Brain pericyte (primary cell): ENCODE measurements at places on chromosomes 5 and 9.

GRCh38 chr9:33177639-33178038 is 10.5 kb upstream of the B4GALT1 start:
- no peak for DNase-seq

DNA sequence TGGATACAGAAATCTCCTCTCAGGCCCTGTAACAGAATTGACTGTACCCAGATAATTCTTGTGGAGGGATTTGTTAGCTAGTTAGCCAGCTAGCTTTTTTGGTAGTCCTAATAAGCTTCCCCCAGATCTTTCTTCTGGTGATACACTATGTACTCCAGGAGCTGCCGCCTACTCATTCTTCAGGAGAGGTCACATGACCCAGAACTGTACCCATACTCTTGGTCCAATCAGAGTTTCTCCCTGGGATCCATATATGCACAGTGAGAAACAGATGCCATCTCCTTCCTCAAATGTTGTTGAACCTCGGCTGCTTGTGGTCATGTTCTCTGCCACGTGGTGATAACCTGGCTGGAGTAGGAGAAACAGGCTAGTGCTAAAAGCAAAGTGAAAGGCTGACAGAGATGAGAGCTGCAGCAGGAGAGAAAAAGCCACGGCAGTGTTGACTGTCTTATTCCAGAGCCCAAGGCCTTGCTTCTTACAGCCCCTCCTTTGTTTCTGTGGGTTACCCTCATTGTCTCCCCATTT is 123.0 kb upstream of the RFX3 start:
- no peak for DNase-seq

- no peak for DNase-seq
Measured at GRCh38 chr9:121344184-121344583, 25.9 kb downstream of the STOM start.

DNA sequence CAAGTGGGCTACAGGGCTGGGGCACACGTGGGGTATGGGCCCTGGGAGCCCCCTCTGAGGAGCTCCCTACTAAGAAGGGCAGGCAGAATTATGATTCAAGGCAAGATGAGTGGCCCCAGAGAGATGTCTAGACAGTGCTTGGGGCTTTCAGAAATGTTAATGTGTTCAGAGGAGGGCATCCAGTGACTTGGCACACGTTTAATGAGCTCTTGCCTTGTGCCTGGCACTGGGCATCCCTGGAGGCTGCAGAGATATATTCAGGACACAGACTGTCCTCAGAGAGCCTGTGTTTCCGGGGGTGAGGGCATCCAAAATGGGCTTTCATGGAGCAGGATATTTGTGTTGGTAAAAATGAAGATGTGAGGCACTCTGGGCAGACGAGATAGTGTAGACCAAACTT is 25.4 kb upstream of the DAB2IP start:
- no peak for DNase-seq

DNA sequence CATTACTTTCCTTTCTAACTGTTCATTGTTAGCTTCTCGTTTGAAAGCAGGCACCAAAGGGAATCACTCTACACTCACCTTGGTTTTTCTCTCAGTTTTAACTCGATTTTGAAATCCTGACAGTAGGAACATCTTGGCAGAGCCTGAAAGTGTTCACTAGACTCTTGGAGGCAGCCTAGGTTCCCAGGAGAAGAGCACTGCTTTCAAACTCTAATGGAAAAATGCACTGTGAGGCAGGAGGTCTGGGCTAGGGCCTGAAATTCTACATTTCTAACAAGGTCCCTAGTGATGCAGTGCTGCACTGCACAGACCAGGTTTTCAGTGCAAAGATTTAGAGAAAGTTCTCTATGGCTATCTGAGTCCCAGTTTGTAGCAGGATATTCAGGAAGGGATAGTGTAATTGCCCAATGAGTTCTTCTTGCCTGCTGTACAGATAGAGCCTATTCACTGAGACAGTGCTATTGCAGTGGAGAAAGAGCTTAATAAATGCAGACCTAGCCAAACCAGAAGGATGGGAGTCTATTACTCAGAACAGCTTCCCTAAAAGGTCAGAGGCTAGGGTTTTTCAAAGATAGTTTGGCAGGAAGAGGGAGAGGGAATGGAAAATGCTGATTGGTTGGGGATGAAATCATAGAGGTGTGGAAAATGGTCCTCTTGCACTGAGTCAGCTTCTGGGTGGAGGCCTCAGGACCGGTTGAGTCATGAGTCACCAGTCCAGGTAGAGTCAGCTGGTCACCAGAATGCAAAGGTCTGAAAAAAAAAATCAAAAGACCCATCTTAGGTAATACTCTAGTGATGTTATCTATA is 153.9 kb downstream of the GPBP1 start:
- no peak for DNase-seq

GRCh38 chr9:4077499-4078102 is 222.3 kb downstream of the GLIS3 start:
- DNase-seq = peak; percentile 38

GRCh38 chr9:136230365-136230764 is 15.2 kb downstream of the QSOX2 start:
- no peak for DNase-seq

DNA sequence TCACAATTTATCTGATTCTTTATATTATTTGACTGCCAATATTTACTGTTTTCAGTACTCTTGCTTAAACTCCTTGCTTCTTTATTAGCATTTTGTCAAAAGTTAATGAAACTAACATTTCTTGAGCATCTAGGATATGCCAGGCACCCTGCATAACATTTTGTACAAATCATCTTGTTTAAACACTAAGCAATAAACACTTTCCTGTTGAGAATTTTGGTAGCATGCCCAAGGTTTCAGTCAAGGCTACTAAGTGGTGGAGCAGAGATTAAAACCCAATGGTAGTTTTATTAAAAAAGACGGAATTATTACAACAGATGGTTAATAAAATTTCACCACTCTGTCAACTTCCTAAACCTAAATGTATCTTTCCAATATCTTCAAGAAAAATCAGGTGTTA is 43.2 kb downstream of the SKIC3 start:
- DNase-seq = no peak

DNA sequence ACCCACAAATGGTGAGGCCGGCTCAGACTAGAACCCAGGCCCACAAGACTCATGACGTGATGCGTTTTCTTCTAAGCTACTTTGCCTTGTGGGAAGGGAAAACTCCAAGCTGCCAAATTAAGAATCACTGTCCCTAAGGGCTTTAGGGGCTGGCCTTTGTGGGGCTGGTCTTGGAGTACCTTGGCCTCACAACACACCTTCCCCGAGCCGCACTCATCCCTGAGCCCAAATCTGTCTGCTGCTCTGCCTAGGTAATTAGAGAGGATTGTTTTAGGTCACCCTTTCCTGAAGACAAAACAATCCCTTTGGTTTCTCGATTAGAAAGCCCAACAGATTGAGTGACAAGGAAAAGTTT is 137.3 kb downstream of the SEMA6A start:
- no peak for DNase-seq

DNA sequence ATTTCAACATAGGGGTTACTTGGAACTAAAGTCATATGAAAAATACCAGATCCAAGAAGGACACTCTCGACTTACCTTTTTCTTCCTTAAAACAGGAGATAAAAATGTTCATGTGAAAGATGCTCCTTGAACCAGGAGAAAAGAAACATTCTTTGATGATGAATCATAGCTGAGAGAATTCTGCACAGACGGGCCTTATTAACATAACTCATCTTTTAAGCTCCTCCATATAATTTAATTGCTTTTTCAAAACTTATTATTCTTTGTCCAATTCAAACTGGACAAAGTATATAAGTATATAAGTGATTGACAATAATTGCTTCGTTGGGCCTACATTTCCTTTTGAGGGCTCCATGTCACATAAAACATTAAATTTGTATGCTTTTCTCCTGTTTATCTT is 945.2 kb upstream of the C9orf72 start:
- no peak for DNase-seq

DNA sequence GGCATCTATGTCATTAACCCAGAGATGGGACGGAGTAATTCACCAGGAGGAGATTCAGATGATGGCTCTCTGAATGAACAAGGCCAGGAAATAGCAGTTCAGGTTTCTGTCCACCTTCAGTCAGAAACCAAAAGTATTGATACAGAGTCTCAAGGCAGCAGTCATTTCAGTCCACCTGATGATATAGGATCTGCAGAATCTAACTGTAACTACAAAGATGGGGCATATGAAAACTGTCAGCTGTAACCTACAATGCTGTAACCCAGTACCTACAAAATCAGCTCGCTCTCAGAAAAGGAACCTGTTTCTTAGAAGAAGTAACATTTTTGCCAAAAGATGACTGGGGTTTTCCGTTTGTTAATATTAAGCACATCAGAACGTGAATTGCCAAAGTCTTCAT is 14.7 kb downstream of the MFAP3 start:
- DNase-seq = no peak

- no peak for DNase-seq
Measured at GRCh38 chr9:110986529-110986928, 51.7 kb downstream of the LPAR1 start.

- no peak for DNase-seq
Measured at GRCh38 chr5:167780177-167780576, 511.3 kb upstream of the WWC1 start.

GRCh38 chr9:106130374-106130773 is 436.0 kb downstream of the TMEM38B start:
- no peak for DNase-seq

GRCh38 chr9:106643211-106643930 is 219.6 kb upstream of the ZNF462 start:
- no peak for DNase-seq

- no peak for DNase-seq
Measured at GRCh38 chr5:83321483-83322055, 150.0 kb upstream of the VCAN start.

DNA sequence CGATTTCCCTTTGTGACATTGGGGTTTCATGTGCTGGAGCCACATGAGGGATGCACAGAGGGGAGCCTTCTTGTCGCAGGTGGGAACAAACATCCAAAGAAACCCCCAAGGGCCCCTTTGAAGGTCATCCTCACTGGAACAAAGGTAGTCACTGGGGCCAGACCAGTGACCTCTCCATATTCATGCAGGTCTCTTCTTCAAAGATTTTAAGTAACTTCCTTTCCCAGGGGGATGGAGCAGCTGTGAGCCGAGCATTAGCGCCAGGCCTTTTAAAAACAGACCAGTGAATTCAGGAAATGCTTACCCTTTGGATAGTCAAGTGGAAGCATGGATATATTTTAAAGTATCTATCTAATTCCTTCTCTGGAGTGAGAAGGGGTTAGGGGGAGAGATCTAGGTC is 33.0 kb downstream of the DAPK1 start:
- no peak for DNase-seq

GRCh38 chr9:136840877-136841645 is 1.2 kb upstream of the AJM1 start:
- DNase-seq = peak; percentile 44

GRCh38 chr9:20290257-20290656 is 332.0 kb downstream of the MLLT3 start:
- DNase-seq = no peak

DNA sequence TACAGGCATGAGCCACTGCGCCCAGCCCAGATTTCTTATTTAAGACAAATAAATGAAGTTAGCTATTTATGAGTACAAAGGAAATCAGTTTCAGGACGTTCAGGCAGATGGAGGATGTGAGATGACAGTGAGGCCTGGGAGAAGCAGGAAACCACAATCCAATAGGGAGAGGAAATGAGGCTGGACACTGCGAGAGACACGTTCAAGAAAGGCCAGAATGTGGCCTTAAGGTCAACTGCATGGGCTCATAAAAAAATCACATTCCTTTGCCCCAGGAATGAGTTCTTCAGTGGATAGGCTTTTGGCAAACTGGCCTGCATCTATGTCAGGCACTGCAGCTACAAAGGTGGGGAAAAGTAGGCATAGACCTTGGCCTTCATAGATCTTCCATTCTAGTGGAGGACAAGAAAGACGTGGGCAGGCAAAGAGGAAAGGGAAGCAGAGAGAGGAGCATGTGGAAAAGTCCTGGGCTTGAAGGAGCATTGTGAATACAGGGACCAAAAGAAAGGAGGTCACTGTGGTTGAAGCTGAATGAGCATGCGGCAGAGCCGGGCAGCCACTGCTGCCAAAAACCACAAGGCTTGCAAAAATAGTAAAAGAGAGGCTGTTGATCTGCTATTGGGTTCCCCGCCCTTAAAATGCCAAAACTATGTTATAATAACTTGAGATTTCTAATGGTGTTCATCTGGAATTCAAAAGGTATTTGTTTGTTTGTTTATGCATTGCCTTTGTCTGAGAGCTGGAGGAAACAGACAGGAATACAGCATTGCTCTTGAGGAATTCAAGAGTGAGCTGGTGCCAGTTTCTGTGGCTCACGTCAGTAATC is 133.0 kb downstream of the GNA14 start:
- DNase-seq = no peak

DNA sequence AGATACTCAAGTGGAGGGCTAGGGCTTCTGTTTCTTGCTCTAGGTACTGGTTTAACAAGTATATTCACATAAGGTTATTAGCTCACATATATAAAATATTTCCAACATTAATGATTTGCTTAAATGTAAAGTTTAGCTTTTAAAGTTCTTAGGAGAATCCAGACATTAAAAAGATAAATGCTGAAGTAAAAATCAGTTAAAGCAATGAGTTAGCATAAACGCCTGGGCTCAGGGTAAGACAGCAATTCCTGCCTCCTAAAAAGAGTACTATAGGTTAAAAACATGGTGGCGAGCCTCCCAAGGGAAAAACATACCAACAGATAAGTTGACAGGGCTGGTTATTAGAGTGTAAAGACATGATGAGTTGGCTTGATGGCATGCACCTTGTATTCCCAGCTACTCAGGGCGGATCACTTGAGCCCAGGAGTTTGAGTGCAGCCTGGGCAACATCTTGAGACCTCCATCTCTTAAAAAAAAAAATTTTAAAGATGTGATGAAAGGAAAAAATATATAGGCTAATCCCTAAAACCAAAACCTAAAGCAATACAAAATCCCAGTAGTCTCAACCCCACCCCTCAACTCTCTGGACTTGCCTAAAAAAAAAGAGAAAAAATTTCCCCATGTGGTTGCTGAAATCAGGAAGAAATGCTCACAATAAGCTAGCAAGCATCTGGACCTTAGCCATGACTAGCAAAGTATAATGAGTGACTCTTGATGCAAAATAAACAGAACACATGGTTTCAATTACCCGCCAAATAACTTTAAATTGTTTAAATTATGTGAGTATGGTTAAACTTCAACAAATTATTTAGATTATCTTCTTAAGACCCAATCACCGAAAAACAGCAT is 3.6 kb downstream of the GOLPH3 start:
- no peak for DNase-seq

GRCh38 chr5:36880761-36881160 is 4.2 kb downstream of the NIPBL start:
- DNase-seq = no peak
